NAMALWA (cell line): ENCODE measurements at places on chromosomes 4 and X.
A peak's percentile ranks its signal among the peaks of the same experiment; 100 is the strongest.

- no peak for DNase-seq
Measured at GRCh38 chr4:142104041-142104440, 467.7 kb downstream of the IL15 start.

GRCh38 chr4:171639540-171639939 lies 173.7 kb upstream of the GALNTL6 start:
- DNase-seq = no peak

- no peak for DNase-seq
Measured at GRCh38 chrX:147675819-147676218, 235.9 kb upstream of the FMR1 start.

DNA sequence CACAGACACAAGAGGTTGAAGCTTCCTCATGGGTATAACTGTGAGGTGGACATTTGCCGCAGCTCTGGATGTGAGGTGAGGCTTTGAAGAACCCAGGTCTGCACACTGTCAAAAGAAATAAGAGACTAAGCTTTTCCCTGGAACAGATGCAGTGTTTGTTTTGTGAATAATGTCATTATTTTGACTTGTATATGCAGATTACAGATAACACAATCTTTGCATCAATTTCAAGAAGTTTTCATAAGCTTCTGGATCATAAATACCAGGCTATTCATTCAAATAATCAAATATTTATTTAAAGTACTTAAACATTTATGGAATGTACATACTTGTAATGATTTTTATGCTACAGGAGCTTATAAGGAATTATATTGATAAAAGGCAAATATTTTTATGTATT lies 174.8 kb downstream of the EPHA5 start:
- DNase-seq = no peak

GRCh38 chr4:107825072-107825824 lies 516 bp downstream of the SGMS2 start:
- DNase-seq = no peak

DNA sequence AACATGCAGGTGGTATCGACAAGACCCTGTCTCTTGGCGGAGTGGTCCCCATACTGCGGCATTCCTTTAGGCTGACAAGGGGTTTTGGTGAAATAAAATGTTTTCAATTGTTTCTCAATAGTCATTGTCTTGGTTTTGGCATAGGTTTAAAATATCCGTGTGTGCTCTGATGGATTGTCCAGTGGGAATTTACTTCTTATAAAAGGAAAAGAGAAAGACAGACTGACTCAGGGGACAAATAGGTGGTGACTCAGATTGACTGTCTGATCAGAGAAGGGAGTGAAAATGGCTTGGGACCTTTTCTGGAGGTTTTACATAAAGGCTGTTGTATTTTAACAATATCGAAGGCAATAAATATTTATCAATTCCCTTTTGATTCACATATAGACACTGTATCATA lies 129.8 kb downstream of the SORBS2 start:
- DNase-seq = no peak

DNA sequence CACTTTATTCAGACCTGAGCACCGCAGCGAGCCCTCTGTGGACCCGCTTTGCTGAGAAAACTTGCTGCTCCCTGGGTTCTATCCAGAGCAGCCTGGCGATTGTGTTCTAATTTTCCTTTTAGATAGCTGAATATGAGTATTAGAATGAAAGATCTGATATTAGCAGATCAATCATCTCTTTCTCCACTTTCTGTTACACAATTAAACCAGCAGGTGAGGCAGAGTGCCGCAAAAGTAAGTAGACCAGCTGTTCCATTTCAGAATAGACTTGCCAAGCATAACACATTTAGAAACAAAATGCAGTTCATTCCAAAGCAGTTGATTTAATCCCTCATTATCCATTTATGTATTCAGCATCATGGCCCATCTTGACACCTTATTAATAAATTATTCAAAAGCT lies 58.6 kb downstream of the PALLD start:
- no peak for DNase-seq

GRCh38 chr4:67366311-67366861 lies 178.9 kb downstream of the CENPC start:
- DNase-seq = no peak

DNA sequence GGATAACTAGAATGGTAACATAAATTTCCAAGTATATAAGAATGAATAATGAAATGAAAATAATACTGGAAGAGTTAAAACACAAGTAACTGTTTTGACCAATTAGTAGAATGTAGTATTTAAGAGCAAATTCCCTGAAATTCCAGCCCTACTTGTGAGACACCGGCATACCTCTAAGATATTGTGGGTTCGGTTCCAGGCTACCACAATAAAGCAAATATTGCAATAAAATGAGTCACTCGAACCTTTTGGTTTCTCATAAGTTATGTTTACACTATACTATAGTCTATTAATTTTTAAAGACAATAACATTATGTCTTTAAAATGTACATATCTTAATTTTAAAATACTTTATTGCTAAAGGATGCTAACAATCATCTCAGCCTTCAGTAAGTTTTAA lies 15.2 kb upstream of the IQCM start:
- DNase-seq = no peak

DNA sequence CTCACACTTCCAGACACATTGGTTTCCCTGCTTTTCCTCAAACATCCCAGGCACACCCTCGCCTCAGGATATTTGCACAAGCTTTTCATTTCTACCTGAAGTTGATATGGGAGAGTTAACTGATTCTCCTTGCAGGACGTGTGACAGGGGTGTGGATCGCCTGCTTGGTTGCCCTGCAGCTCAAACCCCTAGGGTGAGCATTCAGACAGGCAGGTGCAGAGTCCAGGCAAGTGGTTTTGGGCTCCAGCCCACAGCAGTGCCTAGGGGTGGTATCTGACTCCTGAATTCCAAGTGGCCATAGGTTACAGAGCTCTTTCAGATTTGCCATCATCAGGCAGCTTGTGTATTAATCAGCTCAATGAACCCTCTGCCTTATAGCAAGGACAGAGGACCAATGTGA lies 1104.2 kb upstream of the IGFBP7 start:
- no peak for DNase-seq

DNA sequence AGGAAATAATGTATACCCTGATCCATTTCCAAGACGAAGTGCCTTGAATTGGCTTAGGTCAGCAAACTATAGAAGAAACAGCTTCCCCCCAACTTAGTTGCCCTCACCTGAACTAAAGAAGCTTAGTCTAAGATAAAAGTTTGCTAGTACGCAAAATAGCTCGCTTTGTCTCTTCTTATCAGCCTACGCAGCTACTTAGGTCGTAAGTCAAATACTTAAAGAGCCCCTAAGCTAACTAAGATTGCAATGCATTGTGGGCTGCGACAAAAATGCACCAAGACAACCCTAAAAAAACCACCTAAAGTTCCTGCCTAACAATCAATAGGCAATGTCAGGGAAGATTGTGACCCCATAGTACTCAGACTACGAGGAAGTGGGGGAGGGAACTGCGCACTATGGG lies 12.8 kb downstream of the CLNK start:
- no peak for DNase-seq

DNA sequence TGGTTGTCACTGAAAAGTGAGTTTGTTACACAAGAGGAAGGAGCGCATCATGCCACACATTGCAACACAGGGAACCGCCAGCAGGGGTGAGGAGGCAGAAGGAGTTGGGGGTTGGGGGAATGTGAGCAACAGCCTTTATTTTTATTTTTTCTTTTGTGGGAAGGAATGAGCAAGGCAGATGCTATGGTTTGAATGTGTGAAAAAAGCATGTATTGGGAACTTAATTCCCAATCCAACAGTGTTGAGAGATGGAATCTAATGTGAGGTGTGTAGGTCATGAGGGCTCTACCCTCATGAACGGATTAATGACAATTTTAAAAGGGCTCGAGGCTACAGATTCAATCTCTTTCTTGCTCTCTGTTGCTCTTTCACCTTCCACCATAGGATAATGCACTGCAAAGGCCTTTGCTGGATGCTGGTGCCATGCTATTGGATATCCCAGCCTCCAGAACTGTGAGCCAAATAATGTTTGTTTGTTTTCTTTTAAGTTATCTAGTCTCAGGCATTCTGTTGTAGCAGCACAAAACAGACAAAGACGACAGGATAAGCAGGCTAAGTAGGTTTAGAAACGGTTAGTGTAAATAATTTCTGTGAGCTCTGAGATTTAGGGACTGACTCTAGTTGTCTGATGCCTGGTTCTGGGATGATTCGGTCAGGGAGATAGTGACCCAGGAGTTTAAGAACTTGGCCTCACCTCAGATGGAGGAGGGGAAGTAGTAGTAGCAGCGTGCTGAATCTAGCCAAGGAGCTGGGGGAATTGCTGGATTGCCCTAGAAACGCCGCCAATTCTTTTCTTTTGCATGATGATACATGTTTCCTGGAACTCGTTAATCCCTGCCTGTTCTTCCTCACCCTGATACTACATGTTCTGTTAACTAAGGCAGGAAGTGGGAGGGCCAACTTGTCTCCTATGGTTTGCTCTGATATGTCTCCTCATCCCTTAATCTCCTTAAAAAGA lies 156.6 kb upstream of the CTSO start:
- DNase-seq = peak; percentile 10

- no peak for DNase-seq
Measured at GRCh38 chr4:4590546-4590945, 48.7 kb upstream of the STX18 start.

GRCh38 chrX:133258481-133258880 lies 40.3 kb upstream of the TFDP3 start:
- DNase-seq = no peak

DNA sequence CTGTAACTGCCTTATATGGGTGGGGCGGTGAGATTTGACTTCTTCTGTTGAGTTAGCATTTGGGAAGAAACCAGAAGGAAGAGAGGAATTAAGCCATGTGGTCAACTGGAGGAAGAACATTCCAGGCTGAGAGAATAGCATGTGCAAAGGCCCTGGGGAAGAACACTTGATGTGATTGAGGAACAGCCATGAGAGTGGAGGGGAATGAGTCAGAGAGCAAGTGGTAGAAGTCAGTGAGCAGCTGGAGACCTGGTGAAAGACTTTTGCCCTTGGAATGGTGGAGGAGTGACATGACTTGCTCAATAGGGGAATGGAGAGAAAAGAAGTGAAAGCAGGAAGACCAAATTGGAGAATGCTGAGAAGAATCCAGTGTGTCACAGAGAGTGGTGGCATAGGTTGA lies 327.8 kb upstream of the HAND2 start:
- DNase-seq = no peak

- no peak for DNase-seq
Measured at GRCh38 chrX:127177966-127178365, 358.4 kb downstream of the PRR32 start.

- peak; percentile 80 for DNase-seq
Measured at GRCh38 chrX:39815631-39816030, 282.1 kb downstream of the BCOR start.

- DNase-seq = no peak
Measured at GRCh38 chr4:7435471-7436061, 836 bp upstream of the PSAPL1 start.

DNA sequence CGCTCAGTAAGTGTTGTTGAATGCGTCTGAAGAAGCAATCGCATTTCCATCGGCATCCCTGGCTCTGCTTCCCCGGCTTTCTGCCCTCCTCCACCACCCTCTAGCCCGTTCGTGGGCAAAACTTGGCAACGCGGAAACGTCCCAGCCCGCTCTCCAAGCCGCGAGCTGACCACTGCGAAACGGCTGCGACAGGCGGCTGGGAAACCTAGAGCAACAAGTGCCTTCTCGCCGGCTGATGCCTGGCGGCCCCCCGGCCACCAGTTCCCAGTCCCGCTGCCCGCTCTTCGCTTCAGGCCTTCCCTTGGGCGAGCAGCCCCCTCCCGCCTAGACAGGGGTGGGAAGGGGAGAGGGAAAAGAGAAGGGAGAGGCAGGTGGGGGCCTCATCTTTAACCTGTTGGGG lies 837 bp downstream of the CITED1 start:
- no peak for DNase-seq

GRCh38 chr4:153348006-153348405 lies 3.5 kb downstream of the MND1 start:
- peak; percentile 73 for DNase-seq

DNA sequence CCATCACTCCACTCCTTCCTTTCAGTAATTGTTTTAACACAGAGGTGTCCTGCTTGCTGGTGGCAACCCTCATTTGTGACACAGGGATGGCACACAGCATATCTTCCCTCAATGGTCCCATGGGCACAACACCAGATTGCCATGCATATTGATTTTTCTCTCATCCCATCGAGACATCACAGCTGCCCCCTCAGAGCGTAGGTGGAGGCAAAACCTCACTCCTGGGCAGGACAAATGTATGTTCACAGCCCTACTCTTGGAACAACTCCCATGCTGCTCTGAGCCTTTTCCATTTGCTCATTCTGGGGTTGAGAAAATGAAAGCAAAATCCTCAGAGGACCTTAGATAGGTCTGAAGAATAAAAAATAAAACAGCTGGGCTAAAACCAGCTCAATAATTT lies 172.2 kb downstream of the GABRB1 start:
- no peak for DNase-seq

GRCh38 chr4:160414496-160414895 lies 1311.6 kb downstream of the RAPGEF2 start:
- no peak for DNase-seq

- peak; percentile 16 for DNase-seq
Measured at GRCh38 chr4:109321232-109321631, 18.8 kb upstream of the COL25A1 start.

DNA sequence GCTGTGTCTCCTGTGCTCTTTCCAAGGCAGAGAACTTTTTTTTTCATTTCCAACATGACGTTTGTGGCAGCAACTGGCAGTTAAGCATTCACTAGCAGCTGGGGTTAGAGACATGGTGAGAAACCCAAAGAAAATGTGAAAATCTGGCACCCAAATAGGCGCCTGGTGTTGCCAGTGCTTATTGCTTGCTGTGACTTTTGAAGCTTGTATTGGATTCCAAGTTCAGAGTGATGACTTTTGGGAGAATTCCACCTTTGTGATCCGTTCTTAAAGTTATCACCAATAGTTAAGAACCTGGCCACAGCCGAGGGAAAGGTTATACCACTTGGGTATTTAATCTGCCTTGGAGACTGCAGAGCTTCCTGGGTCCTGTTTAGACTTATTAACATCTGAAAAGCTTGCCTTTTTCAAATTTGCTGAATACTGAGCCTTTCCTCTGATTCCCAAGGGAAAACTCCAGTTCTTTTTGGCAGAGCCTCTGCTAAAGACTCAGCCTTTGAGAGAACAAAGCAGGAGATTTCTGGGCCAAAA lies 101.0 kb downstream of the OPHN1 start:
- no peak for DNase-seq

DNA sequence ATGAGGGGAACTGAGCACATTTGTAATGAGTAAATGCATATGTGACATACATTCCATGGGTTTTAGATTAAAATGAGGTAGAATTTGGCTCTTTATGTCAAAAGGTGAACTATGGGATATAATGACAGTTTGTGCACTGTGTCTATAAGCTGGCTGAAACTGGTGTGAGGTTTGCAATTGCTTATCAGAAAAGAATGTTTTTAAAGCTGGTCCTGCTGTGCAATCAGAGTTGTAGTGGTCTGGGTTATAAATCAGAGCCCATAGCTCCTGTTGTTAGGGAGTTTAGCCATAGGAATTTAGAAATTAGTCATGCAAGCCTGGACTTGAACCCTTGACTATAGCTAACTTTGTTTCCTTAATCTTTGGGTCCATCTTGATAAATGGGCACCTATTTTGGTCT lies 23.1 kb upstream of the GATB start:
- no peak for DNase-seq

- DNase-seq = no peak
Measured at GRCh38 chr4:7021930-7022664, 21.1 kb upstream of the TADA2B start.
